ENCODE measurements at places on chromosomes 12 and 14.

GRCh38 chr12:1593174-1594005 is 991 bp downstream of the FBXL14 start:
- no peak for DNase-seq

DNA sequence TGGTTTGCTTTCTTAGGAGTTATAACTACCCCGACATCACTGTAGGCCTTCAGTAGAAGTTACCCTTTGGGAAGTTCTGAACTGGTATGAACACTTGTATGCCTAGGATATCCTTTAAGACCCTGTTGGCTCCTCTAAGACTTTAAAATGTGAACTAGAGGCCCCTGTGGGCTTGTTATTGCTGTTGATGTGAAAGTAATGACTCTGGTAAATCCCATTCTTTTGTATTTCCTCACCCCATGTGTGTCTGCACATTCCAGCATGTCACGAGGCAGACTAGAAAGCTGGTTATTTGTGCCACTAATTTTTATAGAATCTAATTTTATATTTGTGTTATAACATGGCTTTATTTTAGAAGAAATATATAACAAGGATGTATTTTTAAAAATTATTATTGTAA is 48.9 kb downstream of the SERPINA10 start:
- DNase-seq = no peak

- DNase-seq = no peak
These were observed 143.8 kb downstream of the ADGRD1 start for GRCh38 chr12:131097202-131098177.

GRCh38 chr14:74563233-74563585 is 48.8 kb downstream of the LTBP2 start:
- no peak for DNase-seq

DNA sequence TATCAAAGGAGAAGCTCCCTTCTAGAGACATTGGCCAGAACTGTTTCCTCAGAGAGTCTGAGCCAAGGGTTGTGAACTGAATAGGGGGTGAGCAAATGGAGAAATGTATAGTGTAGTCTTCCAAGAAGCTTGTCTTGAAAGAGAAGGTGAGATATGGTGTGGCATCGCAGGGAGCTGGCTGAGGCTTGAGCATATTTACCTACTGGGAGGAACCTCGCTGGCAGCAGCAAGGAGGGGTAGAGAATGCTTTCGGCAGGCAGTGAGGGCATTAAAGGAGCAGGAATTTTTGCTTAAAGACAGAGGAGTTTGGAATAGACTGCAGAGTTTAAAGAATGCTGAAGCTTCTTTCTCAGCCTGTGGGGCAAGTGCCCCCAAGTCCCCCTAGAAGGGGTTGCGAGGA is 59.3 kb upstream of the PRMT8 start:
- DNase-seq = no peak

DNA sequence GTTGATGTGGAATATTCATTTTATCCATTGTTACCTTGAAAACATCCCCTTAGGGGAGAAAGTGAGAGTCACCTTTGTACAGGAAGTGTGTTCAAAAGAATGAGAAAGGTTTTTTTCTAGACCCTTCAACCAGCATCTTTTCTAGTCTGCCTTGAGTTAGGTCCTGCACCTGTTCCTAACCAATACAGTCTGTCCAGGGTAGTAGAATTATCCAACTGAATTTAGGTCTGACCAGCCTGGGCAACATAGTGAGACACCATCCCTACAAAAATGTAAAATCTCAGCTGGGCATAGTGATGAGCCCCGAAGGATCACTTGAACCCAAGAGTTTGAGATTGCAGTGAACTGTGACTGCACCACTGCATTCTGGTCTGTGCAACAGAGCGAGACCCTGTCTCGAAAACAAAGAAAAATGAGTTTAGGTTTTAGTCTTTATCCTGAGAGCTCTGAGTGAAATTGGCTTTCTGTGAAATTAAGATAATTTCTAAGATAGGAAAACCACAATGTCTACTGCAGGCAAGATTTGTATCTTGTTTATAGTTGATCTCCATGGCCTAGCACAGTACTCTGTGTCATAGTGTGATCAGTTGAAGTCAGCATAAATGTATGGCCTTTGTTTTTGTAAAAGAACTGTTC is 25.2 kb downstream of the ARHGAP5 start:
- no peak for DNase-seq

GRCh38 chr14:74977164-74977900 is 21.9 kb upstream of the PGF start:
- DNase-seq = no peak

DNA sequence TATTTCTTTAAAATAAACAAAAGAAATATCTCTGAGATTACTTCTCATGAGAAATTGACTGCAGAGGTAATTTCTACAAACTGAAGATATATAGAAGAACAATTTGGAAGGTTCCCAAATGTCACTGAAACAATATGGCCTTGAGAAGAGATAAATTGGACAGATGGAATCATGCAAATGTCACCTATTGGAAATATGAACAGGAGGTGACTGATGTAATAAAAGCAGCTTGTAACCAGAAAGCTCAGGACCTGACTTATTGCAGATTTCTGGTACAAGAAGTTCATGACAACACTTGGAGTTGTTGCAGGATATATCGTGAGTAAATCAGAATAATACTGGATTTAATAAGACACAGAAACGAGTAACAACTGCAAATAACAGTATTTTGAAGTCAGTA is 93.3 kb upstream of the TRHDE start:
- DNase-seq = no peak

DNA sequence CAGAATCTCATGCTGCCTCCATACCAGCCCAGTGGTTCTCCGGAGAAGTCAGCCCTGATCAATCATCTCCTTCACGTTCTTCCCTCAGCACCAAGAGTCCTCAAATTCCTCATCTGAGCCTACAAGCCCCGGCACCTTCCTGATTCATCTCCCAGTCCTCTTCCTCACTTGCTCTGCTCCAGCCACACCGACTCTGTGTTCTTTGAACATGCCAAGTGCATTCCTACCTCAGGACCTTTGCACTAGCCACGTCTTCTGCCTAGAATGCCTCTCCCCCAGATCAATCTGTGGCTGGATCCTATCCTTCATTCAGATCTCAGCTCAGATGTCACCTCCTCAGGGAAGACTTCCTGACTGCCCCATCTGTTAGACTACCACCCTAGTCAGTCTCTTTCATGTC is 4.7 kb downstream of the RILPL1 start:
- DNase-seq = no peak

DNA sequence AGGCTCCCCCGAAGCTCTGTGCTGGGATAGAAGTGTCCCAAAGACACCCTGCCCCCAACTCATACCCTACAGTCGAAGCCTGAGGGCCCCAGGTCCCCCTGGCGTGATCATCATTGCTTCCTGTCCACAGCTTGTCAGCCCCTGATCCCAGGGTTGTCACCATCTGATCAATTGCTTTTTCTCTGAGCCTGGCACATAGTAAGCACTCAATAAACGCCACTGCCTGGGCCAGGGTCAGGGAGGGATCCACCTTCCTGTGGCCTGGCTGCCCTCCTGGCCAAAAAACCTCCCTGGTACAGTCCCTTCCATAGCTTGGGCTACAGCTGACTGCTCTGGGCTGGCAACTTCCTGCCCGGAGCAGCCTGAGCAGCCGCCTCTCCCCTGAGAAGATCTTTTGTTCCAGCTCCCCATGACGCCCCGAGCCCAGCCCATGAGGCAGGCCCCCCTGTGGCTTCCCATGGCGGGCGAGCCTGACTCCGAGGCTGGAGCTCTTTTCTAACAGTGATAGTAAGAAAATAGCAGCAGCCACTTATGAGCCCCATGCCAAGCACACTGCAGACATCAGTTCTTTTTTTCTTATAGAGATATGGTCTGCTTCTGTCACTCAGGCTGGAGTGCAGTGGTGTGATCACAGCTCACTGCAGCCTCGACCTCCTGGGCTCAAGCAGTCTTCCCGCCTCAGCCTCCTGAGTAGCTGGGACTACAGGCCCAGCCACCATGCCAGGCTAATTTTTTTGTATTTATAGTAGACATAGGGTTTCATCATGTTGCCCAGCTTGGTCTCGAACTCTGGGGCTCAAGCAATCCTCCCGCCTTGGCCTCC is 6.5 kb downstream of the SH2B3 start:
- no peak for DNase-seq

DNA sequence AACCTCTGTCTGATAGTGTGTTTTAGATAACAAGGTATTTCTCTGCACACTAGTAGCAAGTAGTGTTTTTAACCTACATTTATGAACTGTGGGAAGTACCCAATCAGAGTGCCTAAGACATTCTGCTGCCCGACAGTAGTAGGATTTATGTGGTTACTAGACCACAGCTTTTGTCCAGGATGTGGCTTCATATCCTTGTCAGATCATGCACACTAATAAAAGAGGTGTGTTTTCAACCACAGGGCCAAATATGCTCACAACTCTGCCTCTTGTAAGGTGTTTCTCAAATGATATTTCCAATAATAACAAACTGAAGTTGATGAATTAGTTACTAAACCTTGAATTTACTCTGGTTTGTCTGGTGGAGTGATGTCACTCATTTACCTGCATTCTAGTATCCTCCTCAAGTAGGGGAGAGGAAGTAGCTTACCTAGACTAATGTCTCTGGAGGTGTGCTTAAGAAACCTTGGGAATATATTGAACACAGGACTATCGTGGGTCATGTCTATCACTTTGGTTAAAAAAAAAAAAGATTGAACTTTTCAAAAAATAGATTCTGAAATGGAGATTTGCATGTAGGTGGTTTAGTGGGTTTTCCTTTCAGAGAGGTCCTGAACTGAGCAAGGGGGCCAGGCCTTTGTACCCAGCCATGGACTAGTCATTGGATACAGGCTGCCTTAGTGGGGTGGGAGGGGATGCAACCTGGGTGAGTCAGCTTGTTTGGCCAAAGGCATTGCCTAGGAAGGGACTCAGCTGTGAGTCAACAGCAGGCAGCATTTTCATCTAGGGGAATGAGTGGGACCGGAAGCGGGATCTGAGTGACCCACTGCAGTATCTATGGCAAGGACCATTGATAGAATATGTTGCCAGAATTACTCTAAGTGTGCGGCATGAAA is 14.1 kb downstream of the FBXW8 start:
- DNase-seq = no peak

DNA sequence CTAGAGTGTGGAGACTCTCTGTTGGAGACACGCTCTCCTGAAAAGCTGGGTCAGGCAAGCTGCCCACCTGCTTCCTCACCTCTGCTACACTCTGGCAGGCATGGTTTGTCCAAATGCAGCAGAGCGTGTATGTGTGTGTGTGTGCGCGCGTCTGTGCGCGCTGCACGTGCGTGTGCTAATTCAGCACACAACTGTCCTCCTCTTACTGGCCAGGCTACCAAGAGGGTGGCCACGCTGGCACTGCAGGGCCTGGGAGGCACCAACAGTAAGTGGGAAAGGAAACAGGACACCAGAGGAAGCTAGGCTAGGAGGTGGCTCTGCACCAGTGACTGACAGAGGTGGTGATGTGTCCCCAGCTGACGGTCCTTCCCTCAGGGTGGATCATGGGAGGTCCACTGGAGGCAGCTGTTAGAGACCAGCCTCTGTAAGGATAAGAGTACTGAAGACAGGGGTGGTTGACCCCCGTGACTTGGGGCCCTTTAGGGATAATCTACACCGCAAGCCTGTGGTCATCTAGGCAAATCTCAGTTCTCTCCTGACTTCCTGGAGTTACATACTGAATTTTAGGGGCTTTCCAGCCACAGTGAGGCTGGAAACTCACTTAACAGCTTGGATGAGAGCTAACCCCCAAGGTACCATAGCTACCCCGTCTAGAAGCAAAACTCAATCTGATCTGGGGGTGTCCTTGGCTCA is 15.6 kb upstream of the TFCP2 start:
- no peak for DNase-seq

DNA sequence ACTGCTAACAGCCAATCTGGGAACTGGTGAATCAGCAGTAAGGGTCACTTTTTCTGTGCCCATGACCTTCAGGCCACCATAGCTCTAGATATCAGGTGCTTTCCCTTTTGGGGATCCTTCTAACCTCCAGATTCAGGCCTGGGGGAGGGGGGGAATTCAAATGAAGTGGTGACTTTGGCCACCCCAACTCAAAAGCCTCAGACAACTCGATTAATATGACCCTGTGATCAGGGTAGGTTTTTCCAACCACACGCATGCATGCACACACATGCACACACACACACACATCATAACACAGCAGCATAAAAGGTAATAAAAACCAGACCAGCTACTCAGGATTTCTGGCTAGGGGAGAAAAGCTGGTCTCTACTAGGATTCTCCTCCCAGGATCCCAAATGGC is 5.3 kb downstream of the TBX3 start:
- DNase-seq = no peak
